ENCODE measurements at places on chromosomes 4 and X.

DNA sequence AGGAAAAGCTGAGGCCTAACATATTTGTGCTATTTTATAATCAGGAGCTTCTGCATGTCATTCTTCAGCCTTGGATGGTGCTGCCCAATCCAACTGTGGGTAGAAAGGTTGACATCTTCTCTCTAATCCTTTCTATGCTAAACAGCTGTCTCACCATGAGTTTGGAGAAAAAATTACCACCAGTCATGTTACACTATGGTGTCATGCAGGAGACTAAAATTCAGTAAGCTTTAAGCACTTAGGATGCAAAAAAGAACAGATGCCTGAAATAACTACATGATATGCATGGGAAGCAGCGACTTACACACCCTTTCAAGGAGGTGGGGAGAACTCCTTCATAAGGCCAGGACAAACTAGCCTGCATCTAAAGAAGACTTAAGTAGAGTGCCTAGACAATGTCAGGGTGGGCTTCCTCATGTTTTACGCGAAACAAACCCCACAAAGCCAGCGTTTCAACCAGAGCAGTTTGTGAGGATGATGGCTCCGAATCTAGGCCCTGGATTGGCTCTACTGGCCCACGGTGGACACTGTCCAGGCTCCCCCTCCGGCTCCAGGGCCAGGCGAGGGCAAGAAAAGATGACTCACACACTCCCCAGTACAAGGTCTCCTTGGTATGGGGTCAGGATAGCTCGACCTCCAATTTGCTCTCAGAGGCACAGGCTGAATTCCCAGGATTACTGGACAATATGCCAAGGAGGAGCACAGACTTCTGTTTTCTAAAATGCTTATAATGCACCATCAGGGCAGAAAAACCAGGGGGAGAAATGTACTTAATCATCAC lies 45.1 kb downstream of the STX18 start:
- H3K4me1 ChIP-seq: peaks cover 12% of the 10 kb centered on the region
- no peaks in the 10 kb centered on the region for H3K27me3 ChIP-seq
- H3K36me3 ChIP-seq: no peaks in the 10 kb centered on the region
- no peak for DNase-seq
- H3K27ac ChIP-seq: no peak overlapping the region

DNA sequence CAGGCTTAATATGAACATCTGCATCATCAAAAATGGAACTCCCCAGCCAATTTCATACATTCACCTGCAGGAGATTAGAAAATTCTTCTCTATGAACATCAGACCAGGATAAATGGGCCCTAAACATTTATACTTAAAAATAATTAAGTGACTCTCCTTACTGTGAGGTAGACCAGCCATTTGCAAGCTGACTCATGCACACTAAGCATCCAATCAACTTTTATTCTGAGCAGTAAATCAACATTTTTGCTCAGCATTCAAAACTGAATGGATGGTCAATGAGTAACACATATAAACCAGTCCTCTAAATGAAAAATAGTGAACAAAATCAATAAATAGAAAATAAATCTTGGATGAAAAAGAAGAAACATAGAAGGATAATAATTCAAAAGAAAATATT lies 19.9 kb upstream of the PCDH10 start:
- no peaks in the 10 kb centered on the region for H3K4me1 ChIP-seq
- no peak overlapping the region for H3K27ac ChIP-seq
- DNase-seq: no peak
- no peak overlapping the region for H3K4me3 ChIP-seq

DNA sequence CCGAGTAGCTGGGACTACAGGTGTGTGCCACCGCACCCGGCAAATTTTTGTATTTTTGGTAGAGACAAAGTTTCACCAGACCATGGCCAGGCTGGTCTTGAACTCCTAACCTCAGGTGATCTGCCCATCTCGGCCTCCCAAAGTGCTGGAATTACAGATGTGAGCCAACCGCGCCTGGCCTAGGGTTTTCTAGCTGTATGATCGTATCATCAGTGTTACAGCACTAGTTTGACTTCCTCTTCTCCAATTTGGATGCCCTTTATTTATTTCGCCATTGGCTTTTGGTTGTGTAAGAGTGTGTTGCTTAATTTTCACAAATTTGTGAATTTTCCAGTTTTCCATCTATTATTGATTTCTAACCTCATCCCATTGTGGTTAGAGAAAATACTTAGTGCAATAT lies 5.2 kb downstream of the TKTL1 start:
- no peaks in the 10 kb centered on the region for H3K27me3 ChIP-seq
- no peak overlapping the region for H3K4me3 ChIP-seq
- DNase-seq: no peak
- peaks cover 30% of the 10 kb centered on the region for H3K4me1 ChIP-seq
- H3K27ac ChIP-seq: no peak overlapping the region

- H3K27ac ChIP-seq: peak overlapping the region; percentile 60
- no peaks in the 10 kb centered on the region for H3K36me3 ChIP-seq
- no peaks in the 10 kb centered on the region for H3K27me3 ChIP-seq
- peak; percentile 66 for DNase-seq
These were observed 944 bp downstream of the SNX25 start for GRCh38 chr4:185210102-185210981.

- no peaks in the 10 kb centered on the region for H3K27me3 ChIP-seq
- H3K36me3 ChIP-seq: no peaks in the 10 kb centered on the region
- no peak overlapping the region for H3K4me3 ChIP-seq
- no peaks in the 10 kb centered on the region for H3K4me1 ChIP-seq
- DNase-seq: no peak
These were observed 57.7 kb downstream of the HS6ST2 start for GRCh38 chrX:132900633-132901293.

DNA sequence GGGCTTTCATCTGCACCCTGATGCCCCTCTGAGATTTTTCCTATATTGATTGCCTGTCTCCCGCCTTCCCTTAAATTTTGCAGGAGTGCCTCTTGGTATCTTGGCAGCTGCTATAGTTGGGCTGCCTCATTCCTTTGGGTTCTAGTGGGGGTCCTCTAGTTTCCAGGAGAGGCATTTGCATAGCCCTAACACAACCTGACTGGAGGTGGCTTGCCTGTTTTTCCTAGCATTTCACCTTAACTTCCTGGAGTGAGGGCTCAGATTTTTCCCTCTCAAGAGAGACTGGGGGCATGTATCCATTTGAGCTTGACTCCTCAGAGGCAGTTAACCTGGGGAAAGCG lies 46.0 kb downstream of the UGT2A3 start:
- DNase-seq: no peak
- no peaks in the 10 kb centered on the region for H3K27me3 ChIP-seq
- H3K27ac ChIP-seq: no peak overlapping the region
- H3K4me3 ChIP-seq: no peak overlapping the region
- no peaks in the 10 kb centered on the region for H3K4me1 ChIP-seq

DNA sequence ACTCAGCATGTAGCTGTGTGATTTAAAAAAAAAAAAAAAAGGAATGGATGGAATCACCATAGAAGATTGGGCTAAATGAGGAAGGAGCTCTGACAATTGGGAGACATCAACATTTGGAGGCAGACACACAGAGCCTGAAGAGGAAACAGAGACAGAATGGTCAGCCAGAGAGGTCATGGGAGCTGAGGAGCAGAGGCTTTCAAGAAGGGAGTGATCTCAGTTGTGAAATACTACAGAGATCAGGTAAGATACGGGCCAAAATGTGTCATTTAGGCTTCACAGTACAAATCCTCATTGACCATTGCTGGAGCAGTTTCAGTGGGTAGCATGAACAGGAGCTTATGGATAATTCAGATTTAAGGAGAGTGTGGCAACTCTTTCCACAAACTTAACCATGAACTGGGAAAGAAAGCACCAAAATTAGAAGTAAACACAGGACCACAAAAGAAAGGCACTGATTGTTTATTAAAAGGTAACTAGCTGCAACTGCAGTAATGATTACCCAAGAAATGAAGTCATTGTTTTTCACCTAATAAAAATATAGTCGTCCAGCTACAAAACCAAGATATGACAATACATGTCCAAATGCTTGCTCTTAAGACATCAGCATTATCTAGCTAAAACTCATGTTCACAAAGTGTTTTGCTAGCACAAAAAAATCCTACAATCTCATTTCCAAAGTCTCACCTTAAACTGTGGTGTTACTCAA lies 203.2 kb downstream of the DHX15 start:
- H3K4me1 ChIP-seq: no peaks in the 10 kb centered on the region
- H3K4me3 ChIP-seq: no peak overlapping the region
- no peak overlapping the region for H3K27ac ChIP-seq
- no peak for DNase-seq
- H3K27me3 ChIP-seq: no peaks in the 10 kb centered on the region

DNA sequence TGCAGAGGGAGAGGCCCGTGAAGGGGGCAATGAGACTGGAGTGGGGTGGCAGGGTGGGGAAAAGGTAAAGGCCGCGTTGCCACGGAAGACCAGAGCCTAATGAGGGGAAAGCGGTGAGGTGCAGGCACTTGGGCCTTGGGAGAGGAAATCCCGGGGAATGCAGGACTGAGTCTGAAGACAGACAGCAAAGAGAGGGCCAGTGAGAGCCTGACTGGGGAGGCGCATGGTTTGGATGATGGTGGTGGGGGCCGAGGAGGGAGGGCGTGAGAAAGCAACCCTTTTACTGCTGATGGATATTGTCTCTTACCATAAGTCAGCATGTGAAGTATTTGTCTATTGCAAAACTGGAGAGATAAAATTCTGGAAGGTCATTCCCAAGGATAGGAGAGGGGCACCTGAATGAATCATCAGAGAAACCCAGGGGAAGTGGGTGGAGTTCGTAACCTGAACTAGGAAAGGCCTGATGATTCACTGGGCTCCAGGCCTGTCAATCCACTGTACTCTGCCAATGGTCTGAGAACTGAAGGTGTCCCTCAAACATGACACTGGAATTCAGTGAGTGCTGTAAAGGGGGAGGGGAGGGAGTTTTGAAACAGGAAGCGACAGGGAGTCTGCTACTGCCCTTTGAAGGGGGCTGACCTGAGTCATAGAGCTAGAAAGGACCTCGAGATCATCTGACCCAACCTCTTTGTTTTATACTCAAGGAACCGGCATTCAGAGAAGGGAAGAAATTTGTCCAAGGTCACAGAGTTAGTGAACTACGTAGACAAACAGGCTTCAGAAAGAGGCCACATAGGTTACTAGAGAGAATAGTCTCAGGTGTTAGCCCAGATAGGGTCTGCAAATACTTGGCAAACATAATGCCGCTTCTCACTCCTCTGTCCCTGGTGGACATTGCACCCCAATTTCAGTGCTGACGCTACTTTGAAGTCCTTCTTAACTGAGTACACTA lies 52.2 kb downstream of the NALF2 start:
- no peaks in the 10 kb centered on the region for H3K27me3 ChIP-seq
- H3K36me3 ChIP-seq: no peaks in the 10 kb centered on the region
- H3K27ac ChIP-seq: no peak overlapping the region
- no peaks in the 10 kb centered on the region for H3K4me1 ChIP-seq
- no peak for DNase-seq

DNA sequence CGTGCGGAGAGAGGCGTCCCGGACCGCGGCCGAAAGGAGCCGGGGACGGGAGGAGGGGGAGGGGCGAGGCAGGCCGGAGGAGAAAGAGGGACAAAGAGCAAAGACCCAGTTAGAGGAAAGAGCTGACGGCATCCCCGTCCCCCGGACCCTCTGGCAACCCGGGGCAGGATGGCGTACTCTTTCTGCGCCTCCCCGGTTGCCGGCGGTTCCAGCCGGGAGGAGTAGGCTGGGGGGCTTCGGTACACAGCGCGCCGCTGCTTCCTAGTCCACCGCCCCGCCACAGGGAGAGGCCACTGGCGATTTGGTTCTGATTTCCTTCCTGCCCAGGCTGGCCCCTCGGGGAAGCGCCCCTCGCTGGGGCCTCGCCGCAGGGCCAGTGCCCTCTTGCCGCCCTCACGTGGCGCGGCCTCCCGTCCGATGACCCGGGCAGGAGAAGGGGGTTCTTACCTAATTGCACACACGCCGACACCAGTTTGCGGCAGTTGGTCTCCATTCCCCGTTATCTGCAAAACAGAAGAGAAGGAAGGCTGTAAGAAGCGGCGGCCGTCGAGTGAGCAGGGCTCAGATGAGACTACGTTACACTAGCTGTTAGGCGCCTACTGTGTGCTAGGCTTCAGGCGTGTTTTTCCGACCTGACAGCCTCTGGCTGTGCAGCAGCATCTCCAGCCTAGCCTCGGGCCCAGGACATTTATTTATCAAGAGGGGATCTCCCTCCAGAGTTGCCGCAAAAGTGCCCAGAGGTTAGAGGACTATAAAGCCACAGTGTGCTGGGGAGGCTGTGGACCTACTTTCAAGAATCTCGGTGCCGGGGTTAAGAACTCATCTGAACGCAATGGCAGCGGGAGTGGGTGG lies 9.9 kb upstream of the PITX2 start:
- no peak overlapping the region for H3K27ac ChIP-seq
- H3K4me1 ChIP-seq: peaks cover 28% of the 10 kb centered on the region
- no peak overlapping the region for H3K4me3 ChIP-seq
- H3K27me3 ChIP-seq: peaks cover 77% of the 10 kb centered on the region
- no peak for DNase-seq

- DNase-seq: peak; percentile 12
- no peak overlapping the region for H3K4me3 ChIP-seq
- peak overlapping the region; percentile 35 for H3K27ac ChIP-seq
- no peaks in the 10 kb centered on the region for H3K27me3 ChIP-seq
These were observed 75.4 kb downstream of the ZAR1 start for GRCh38 chr4:48565362-48566033.

GRCh38 chr4:30863021-30863420 lies 142.9 kb downstream of the PCDH7 start:
- no peak for DNase-seq
- no peak overlapping the region for H3K27ac ChIP-seq
- no peaks in the 10 kb centered on the region for H3K4me1 ChIP-seq
- H3K27me3 ChIP-seq: no peaks in the 10 kb centered on the region
- H3K4me3 ChIP-seq: no peak overlapping the region

DNA sequence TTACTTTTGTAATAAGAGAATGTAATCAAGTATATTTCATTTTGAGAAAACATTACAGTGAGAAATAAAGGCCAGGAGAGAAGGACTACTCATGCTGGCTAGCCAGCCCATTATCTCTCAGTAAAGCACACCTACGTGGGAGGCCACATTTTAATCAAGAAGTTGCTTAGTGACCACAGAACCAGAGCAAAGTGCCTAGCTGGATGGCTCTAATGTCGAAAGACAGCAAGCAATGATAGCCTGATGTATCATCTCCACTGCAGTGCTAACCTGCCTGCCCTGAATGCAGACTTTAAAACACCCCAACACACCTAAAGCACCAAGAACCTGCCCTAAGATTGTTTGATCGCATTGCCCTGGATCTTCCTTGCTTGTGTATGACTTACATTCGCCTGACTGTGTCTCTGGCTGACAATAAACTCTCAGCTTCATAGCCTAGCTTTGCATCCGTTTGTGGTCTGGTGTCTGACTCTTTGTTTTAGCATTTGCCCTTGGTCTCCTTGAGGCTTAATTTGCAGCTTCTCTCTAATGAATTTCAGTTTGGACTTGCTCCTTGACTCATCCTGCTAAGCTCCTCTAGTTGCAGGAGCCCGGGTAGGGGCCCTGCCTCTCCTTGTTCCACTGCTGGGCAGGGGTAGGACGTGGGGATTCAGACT lies 31.4 kb upstream of the SOWAHD start:
- H3K4me3 ChIP-seq: no peak overlapping the region
- no peak for DNase-seq
- no peaks in the 10 kb centered on the region for H3K4me1 ChIP-seq

GRCh38 chr4:25085671-25086070 lies 54.9 kb upstream of the LGI2 start:
- H3K27ac ChIP-seq: no peak overlapping the region
- peaks cover 4% of the 10 kb centered on the region for H3K27me3 ChIP-seq
- no peaks in the 10 kb centered on the region for H3K36me3 ChIP-seq
- no peak overlapping the region for H3K4me3 ChIP-seq
- no peaks in the 10 kb centered on the region for H3K4me1 ChIP-seq
